ENCODE measurements at places on chromosomes 1 and 21.

DNA sequence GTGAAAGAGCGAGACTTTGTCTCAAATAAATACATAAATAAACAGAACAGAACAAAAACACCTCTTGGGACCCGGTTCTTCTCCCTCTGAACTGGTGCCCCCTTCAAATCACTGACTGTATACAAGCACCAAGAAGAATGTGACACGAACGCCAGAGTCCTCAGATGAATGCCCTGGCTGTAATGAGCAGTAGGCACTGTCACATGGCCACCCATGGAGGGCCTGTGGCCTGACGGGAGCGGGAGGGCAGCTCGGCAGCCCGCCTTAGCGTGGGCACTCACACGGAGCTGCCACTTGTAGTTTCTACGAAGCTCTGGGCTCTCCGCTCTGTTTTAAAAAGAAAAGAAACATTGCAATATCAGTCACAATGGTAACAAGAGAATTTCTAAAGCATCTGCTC is 146.0 kb downstream of the PEX14 start:
- no peak for DNase-seq

- no peak for DNase-seq
These were observed 244.4 kb downstream of the ZNF648 start for GRCh38 chr1:181817091-181817490.

DNA sequence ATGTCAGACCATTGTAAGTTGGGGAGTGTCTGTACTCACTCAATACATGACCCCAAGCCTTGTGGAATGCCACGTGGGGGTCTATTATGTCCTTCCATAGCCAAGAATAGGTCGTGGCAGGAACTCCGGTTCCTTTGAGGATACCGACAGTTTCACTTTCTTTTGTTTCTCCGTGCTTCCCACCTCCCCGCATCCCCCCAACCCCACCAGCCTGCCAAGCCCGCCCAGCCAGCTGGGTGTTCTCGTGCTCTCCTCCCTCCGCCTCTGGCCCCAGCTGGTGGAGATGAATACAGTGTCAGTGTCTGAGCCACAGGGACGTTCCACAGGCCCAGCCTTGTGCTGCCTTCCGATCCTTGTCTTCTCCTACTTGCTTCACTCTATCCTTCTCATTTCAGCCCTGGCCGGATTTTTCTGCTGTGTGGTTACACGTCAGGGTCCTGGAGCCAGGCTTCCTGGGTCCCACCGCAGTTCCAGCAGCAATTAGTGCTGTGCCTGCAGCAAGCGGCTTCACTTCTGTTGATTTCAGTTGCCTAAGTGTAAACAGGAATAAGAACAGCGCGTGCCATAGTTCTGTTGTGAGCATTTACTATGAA is 4.1 kb upstream of the AGTRAP start:
- DNase-seq: peak; percentile 76

DNA sequence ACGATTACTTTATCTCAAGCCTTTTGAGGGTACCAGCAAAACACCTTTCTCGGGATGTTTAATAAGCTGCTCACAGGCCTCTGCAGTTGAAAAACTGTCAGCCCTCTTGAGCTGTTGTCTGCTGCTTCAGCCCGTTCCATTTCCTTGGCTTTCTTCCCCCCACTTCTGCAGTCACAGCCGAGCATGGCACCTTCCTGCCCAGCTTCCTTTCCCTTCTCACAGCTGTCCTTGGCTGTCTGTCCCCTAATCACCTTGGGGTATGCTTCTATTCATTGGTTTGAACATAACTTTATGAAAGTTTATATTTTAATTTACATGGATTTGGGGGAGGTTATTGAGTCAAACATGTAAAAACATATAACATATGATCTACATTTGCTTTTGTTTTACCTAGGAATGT is 6.9 kb upstream of the PROX1 start:
- DNase-seq: no peak

DNA sequence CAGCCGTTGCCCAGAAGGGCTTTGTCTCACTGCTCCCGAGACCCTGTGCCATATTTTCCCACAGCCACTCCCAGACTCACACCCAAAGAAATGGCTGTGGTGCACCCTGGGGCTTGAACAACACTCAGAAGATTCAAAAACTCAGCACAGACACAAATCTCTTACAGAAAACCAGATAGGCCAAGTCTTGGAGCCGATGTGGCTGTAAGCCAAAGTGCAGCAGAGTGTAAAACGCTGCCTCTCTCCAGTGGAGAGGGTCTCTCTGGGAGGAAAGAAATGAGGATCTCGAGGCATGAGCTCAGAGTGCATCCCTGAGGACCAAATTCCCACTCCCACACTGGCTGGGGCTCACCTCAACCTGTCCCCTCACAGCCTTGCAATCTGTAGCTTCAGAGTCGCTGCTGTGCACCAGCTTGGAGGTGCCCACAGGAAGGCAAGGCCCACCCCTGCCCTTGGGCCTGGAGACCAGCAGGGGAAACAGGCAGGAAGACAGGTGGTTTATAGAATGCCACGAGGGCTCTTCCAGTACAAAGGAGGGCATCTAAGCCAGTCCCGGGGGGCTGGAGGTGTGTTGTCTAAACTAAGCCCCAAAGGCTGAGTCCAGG is 171.3 kb upstream of the AJAP1 start:
- no peak for DNase-seq

DNA sequence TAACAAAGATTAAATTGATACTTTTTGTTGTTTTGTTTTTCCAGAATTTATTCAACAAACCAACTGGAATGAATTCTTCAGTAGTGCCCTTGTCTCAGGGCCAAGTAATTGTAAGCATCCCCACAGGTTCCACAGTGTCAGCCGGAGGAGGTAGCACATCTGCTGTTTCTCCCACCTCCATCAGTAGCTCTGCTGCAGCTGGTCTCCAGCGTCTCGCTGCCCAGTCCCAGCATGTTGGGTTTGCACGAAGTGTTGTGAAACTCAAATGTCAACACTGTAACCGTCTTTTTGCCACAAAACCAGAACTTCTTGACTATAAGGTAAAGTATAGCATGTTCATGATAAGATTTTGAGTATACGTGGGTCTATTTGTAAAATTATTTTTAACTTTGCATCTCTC is 118.5 kb downstream of the ZMYM4 start:
- no peak for DNase-seq

DNA sequence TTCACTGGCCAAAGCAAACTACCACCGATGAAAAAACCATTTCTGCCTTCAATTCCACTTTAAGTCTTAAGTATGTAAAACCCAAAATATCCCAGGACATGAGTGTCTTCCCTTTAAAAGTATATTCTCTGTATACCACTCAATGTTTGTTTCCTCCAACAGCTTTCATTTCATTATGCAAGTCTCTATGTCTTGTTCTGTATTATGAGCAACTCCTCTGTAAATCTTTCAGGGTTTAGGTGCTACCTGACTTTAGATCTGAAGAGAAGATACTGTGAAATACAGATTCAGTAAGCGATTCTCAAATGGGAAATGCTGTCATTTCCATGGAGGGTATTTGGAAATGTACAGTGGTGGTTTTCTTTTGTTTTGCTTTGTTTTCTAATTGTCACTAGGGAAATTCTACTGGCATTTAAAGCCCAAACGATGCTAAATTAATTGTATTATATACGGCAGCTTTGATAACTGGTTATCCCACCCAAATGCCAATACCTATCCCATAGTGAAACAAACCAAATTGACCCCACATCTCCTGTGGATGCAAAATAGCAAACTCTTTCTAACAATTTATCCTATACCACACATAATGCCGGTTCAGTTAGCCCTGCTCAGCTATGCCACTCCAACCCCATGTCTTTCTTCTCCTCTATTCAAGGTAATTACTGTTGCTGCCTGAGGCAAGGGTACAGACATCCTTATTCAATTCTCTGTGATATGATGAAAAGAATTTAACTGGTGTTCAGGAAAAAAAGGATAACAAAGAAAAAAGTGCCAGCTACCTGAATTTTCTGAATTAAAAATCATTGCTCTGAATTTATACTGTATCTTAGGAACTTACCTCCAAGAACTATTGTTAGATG is 182.8 kb downstream of the EIF4G3 start:
- no peak for DNase-seq

GRCh38 chr21:41740604-41741252 is 26.1 kb downstream of the RIPK4 start:
- peak; percentile 41 for DNase-seq

DNA sequence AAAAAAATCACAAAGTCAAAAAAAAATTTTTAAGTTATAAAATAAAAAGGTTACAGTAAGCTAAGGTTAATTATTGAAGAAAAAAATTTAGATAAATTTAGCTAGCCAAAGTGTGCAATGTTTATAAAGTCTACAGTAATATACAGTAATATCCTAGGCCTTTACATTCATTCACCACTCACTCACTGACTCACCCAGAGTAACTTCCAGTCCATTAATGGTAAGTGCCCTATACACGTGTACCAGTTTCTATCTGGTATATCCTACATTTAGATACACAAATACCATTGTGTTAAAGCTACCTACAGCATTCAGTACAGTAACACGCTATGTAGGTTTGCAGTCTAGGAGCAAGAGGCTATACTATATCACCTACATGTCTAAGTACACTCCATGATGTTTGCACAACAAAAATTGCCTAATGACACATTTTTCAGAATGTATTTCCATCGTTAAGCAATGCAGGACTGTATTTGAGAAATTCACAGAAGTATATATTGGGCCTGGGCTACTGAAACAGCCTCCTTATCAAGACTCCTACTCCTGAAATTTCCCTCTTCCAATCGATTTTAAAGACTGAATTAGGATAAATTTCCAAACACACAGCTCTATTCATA is 155.1 kb downstream of the COP1 start:
- no peak for DNase-seq

DNA sequence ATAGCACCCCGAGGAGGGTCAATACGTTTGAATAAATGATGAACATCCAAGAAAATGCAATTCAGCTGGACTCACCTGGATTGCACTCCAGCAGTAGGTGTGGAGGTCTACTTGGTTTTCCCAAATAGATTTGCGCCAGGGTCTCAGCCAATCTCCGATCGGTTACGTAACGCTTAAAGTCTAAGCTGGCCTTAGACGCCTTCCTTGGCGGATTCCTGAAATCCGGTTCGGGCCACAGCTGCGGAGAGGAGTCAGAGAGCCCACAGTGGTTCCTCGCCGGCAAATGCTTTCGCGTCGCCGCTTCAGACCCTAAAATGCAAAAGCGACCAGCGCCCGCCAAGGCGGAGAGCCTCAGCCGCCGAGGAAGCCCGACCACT is 322 bp downstream of the TFB2M start:
- DNase-seq: no peak

- DNase-seq: no peak
These were observed 10.3 kb downstream of the KCNN3 start for GRCh38 chr1:154859786-154860155.

DNA sequence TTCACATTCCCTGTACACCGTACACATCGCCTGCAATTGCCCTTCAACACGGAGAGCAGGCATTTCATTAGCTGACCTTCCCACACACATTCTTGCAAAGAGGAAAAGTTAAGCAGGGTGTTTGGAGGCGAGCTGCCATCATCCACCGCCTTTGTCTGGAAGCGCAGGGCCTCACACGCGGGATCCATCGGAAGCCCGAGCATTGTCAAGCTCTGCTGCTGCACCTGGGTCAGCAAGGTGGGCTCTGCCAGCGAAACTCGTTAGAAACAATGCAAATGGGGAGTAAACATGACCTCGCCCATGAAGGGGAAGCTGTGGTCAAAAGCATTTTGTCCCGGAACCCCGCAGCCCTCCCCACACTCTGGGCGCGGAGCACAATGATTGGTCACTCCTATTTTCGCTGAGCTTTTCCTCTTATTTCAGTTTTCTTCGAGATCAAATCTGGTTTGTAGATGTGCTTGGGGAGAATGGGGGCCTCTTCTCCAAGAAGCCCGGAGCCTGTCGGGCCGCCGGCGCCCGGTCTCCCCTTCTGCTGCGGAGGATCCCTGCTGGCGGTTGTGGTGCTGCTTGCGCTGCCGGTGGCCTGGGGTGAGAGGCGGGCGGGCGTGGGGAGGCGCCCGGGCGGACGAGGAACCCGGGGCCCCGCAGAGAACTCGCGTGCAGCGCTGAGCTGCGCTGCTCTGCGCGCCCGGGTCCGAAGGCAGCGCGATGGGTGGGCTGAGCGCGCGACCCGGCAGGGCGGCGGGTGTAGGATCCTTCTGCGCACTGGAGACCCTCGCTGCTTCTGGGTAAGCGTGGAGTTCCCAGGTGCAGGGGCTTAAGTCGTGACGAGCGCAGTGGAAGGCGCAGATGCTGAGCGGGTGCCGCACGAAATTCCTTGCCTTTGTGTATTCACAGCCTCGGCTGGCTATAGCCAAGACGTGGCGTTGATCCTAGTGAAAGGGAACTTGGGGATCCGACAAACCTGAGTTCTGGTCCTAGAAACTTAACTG is at the start of gene CR1:
Gene CR1 (plus strand): TSS at position 357 of the 992 bp plus-strand sequence. CDS start 111 bp downstream, at position 468.
- DNase-seq: peak; percentile 55
